ENCODE measurements at places on chromosomes 2 and 18.

DNA sequence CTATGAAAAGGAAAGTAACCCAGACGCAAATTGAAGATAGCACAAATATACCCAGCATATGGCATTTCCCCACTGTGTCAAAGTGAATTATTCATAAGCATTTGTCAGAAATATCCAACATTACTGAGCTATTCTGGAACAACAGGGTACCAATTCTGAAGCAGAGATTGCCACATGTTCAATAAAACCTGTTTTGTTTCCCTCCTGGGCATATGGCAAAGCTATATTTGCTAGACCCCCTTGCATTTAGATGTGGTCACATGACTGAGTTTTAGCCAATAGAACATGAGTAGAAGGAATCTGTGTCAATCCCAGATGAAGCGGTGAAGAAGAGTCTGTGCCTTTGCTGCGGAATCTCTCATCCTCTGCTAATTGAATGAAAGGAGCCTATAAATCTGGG, 296.4 kb upstream of the DLGAP1 start:
- no peak for DNase-seq

- no peak for DNase-seq
Measured at GRCh38 chr2:128306081-128306930, 12.4 kb downstream of the HS6ST1 start.

- DNase-seq: no peak
Measured at GRCh38 chr2:20156076-20156759, 68.7 kb downstream of the SDC1 start.

GRCh38 chr2:238970553-238971081, 122.7 kb downstream of the TWIST2 start:
- peak; percentile 60 for DNase-seq

DNA sequence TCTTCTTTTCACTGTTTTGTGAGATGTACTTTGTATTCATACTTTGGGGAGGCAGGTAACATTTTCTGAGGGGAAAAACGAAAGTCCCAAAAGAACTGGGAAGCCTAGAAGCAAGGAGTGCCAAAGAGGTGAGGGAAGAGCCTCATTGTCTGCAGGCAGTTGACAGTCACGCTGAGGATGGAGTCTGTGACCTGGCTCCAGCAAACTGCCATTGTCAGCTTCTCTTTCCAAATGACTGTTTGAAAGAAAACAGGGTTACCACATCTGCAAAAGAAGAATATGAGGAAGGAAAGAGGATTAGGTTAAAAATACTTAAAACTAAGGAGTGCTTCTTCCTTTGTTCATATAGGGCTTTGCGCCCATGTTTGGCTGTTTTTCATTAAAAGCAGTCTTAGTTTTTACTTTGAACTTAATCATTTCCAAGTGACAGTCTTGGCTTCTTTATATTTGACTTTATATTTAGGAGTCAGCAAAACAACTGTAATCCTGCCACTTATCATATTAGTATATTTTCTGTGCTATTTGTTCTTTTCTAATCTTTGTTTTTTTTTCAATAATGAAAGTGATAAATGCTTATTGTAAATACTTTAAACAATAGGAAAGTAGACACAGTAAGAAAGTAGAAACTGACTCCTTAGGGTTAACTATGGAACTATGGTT, 35.0 kb downstream of the CERS6 start:
- DNase-seq: no peak

GRCh38 chr2:11045294-11045693, 110.0 kb upstream of the SLC66A3 start:
- DNase-seq: no peak

DNA sequence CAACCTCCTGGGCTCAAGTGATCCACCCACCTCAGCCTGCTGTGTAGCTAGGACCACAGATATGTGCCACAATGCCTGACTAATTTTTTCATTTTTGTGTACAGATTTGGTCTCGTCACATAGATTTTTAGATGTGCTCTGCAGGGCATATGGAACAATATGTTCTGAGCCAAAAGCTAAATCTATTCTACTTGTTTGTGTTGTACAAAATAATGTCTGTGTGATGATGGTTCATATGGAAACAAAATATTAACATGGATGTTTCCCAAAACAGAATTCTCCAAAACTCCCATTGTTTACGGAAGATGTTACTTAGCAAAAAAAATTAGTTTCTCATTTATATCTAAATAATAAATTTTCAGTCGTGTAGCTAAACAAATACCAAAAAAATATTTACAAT, 12.6 kb upstream of the KLHL23 start:
- no peak for DNase-seq

GRCh38 chr2:159939946-159940345, 122.5 kb downstream of the PLA2R1 start:
- no peak for DNase-seq

DNA sequence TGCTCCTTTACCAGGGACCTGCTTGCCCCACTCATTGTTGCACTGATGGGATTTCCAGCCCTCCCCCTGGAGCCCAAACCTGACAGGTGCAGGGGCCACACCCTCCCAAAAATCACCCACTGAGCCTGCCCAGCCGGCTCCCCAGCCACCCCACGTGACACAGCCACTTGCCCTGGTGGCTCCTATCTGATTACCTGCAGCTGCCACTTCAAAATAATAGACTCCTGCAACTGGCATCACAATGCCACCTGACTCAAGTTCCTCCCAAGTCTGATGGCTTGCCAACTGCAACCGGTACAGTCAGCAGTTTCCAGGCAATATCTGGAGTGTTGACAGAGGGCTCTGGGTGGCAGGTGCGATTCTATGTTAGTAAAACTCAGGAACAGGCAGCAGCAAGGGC, 66.2 kb downstream of the CRACDL start:
- no peak for DNase-seq

- DNase-seq: no peak
Measured at GRCh38 chr2:21774691-21775368, 651.1 kb downstream of the TDRD15 start.

DNA sequence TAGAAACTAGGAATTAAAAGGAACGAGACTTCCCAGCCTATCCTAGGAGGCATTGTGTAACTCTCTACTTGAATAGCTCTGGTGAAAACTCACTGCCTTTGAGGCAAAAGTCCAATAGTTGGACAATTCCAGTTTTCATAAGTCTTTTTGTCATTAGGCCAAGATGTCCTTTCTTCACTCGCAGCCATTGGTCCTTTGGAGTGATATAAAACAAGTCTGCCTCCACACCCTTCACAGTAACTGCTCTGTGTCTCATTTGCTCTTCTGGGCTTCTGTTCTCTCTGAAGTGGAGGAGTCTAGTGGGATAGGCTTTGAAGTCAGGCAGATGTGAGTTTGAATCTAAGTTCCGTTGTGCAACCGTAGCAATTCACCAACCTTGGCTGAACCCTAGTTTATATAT, 28.2 kb downstream of the ANTXR1 start:
- no peak for DNase-seq

DNA sequence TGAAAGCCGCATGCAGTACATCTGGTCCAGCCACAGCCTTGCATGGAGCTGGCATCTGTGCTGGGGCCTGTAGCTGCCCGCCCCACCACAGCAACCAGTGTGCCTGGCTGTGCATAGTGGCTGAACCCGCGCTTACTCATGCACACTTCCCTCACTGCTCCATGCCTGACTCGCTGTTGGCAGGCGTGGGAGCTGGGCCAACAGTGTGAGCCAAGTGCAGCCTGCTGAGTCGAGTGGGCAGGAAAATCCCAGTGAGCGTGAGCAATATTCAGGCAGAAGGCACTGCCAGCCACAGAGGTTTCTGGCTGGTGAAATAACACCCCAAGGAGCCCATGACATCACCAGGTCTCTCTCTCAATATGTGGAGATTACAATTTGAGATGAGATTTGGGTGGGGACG, 1674.1 kb upstream of the TMEFF2 start:
- peak; percentile 58 for DNase-seq

GRCh38 chr2:216666461-216667233, 28.7 kb downstream of the IGFBP5 start:
- peak; percentile 66 for DNase-seq

DNA sequence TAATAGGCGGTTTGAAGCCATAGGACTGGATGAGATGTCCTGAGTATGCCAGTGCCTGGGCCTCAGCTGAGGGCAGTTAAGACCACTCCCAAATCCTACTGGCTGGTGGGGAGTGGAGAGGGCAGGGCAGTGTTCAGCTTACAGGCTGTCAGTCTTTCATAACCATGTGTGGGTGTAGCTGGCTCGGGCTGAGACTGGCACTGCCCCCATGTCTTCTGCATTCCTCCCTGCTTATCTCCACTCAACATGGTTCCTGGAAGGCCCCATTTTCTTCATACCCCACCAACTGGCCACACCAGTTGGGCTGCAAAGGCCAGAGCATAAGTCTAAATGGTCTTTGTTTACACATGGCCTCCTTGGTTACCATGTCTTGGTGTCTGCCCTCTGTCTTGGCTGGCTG, 17.2 kb upstream of the IL37 start:
- DNase-seq: no peak

- no peak for DNase-seq
Measured at GRCh38 chr2:26245810-26246209, 1.1 kb downstream of the HADHB start.

- DNase-seq: no peak
Measured at GRCh38 chr2:218884519-218884918, 3.9 kb downstream of the WNT10A start.

- peak; percentile 73 for DNase-seq
Measured at GRCh38 chr18:77061946-77062517, 70.6 kb downstream of the MBP start.

GRCh38 chr2:182503886-182504285, 77.0 kb upstream of the PDE1A start:
- DNase-seq: no peak

GRCh38 chr18:75830828-75831227, 403.3 kb upstream of the SMIM21 start:
- DNase-seq: no peak

- DNase-seq: no peak
Measured at GRCh38 chr2:200324362-200324761, 17.9 kb downstream of the SPATS2L start.

- DNase-seq: no peak
Measured at GRCh38 chr2:196745711-196746110, 53.8 kb downstream of the GTF3C3 start.

DNA sequence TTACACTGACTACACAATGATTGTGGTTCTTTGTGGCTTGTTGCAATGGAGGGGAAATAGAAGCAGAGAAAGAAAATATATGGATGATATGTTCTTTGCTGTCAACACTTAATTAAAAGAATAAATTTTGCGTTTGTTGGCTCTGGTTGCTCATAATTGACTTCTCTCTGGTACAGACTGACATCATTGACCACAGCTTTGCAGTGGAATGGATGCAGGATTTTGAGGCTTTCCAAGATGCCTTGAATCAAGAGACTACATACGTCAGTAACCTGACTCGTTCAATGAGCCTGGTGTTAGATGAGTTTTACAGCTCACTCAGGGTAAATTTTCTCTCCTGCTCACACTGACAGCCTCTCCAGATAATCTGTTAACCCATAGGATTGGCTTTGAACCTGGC, 9.9 kb downstream of the GPN1 start:
- no peak for DNase-seq

GRCh38 chr2:151619337-151619989, 114.8 kb downstream of the NEB start:
- DNase-seq: no peak

DNA sequence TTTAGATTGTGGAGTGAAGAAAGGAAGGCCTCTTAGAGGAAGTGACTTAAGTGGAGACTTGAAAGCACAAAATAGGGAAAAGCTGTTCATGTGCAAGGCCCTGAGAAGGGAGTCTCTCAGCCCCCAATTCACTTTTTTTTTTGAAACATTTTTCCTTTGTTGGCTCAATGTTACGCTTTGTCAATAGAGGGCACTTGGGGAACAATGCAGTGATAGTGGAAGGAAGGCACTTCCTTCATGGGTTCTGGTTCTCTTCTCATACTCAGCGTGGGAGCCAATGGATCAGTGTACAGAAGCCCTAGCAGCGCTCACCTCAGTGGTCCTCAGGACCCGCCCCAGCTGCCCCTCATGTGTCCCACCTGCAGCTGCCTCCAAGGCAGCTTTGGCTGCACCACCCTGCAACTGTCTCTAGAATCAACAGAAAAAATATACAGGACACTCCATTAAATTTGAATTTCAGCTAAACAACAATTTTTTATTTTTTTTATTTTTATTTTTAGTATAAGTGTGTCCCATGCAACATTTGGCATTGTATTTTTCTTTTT, 8.6 kb upstream of the C2orf42 start:
- DNase-seq: no peak

- DNase-seq: no peak
Measured at GRCh38 chr2:58140508-58141072, 94.0 kb downstream of the VRK2 start.

DNA sequence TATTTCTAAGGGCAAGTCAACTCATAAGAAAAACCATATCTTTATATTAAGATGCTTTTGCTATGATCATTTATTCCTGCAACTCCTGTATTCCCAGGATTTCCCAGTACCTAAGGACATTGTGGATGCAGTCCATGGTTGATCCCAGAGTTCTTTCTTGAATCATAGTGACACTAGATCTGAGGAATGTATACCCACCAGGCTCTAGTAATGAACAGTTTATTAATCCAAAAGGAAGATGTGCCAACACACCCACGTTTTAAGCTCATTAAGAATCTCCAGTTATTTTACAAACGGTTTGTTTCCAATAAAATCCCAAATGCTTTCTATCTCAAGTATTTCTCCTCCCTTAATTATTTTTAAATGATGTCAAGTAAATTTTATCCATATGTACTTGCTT, 210.8 kb upstream of the ZEB2 start:
- DNase-seq: no peak

- no peak for DNase-seq
Measured at GRCh38 chr2:170711774-170712652, 3.1 kb upstream of the SP5 start.

- no peak for DNase-seq
Measured at GRCh38 chr2:187644486-187644885, 90.3 kb upstream of the TFPI start.

GRCh38 chr2:153870308-153870707, 1.4 kb upstream of the GALNT13 start:
- DNase-seq: no peak

- DNase-seq: no peak
Measured at GRCh38 chr2:8064603-8065002, 617.3 kb upstream of the ID2 start.

GRCh38 chr18:43581936-43582519, 304.7 kb upstream of the SYT4 start:
- DNase-seq: no peak

DNA sequence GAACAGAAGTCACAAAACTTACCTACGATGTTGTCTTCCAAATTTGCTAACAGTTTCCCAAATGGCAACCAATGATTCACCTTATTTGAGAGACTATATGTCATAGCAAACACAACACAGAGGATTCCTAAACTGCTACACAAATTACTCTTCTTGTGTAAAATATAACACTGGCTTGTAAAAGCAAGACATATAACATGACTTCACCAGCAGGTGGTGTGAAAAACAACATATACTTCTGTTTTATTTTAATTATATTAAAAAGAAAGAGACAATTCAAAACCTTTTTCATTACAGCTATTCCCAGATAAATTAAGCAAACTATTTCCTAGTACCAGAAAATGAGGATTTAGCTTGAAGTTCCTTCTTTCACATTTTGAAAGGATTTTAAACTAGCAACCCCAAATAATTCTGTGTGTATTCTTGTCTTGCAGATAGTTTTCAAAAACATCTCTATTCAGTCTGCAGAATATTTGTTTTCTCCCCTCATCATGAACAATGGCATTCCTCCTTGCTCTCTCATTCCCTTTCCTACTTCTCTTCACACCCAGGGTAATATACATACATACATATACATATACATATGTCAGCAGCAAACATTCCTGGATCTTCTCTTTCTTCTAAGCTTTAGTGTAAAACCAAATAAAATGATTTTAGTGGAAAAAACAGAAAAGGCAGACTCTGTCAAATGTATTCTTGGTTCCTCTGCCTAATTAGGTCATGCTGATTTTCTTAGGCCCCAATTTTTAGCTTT, 62.1 kb downstream of the SCN3A start:
- no peak for DNase-seq

- no peak for DNase-seq
Measured at GRCh38 chr2:86487062-86487461, 45.9 kb downstream of the KDM3A start.

Data from dorsolateral prefrontal cortex (tissue), 122 donors.